ENCODE measurements at places on chromosomes 4 and X. TPM values are rescaled to one million over a fixed set of nuclear protein-coding genes. Genes with fewer than 3 reads are reported as not detected.

DNA sequence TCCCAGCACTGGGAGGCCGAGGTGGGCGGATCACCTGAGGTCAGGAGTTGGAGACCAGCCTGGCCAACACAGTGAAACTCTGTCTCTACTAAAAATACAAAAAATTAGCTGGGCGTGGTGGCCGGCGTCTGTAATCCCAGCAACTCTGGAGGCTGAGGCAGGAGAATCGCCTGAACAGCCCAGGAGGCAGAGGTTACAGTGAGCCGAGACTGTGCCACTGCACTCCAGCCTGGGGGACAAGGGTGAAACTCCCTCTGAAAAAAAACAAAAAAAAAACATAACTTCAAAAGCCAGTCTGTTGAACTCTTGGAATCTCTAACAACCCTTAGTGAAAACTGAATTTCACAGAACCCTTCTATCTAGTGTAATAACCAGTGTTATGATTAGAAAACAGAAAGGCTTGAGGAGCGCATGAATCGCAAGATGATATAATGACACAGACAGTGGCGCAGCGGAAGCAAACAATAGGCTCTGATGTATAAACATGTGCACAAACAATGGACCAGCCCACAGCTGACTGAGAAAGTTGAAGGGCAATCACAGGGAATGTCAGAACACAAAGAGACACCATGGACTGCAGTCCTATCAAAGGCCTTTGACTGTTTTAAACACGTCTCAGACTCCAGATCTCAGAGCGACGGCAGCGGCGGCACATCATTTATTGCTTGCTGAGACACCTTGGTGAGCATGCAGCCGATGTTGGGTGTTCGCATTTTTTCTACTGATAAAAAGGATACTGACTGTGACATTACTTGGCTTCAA lies 81.6 kb downstream of the NSUN7 start:
- no peak overlapping the region for H3K4me3 ChIP-seq
- H3K36me3 ChIP-seq, result 0 out of 2 replicates have a peak, but pooled peaks cover 2% of the 10 kb centered on the region
- no peak overlapping the region for H3K27ac ChIP-seq
- no peak for DNase-seq
- H3K27me3 ChIP-seq, result no peaks in the 10 kb centered on the region
- H3K4me1 ChIP-seq, result no peaks in the 10 kb centered on the region

DNA sequence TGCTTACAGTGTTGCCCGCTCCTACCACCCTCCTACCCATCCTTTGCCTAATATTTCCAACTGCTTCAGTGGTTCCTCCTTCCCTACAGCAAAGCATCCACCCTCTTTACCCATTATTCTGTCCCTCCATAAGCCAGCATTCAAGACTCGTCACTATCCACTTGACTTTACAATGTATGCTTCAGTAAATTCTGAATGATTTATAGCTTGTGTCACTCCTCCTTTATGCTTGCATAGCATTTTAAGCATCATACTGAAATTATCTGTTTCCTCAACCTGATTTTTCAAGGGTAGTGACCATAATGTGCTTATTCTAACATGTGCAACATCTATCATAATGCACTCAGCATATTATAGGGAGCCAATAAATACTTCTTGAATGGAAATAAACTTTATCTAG lies 365.5 kb downstream of the RAB28 start:
- H3K4me1 ChIP-seq, result no peaks in the 10 kb centered on the region
- H3K27me3 ChIP-seq, result no peaks in the 10 kb centered on the region
- H3K4me3 ChIP-seq, result no peak overlapping the region
- DNase-seq, result no peak
- no peaks in the 10 kb centered on the region for H3K36me3 ChIP-seq

DNA sequence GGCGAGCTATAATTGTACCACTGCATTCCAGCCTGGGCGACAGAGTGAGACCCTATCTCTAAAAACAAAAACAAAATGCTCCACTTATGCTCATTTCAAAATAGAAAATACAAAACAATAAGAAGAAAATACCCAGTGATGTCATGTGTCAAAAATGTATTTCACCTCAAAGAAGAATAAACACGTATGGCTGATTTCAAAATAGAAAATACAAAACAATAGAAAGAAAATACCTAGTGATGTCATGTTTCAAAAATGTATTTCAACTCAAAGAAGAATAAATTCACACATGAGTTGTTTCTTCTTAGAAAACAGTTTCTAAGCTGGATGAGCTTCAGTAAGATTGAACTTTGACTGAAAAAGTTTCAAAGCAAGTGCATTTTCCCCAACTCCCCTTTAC lies 20.3 kb upstream of the PDCL2 start:
- DNase-seq, result no peak

- no peaks in the 10 kb centered on the region for H3K36me3 ChIP-seq
- no peak overlapping the region for H3K27ac ChIP-seq
- no peak overlapping the region for H3K4me3 ChIP-seq
- no peak for DNase-seq
- no peaks in the 10 kb centered on the region for H3K4me1 ChIP-seq
Measured at GRCh38 chr4:87249332-87250019, 29.1 kb upstream of the KLHL8 start.

NUDT9 gene
- polyA plus RNA-seq, result 28.3 TPM

DNA sequence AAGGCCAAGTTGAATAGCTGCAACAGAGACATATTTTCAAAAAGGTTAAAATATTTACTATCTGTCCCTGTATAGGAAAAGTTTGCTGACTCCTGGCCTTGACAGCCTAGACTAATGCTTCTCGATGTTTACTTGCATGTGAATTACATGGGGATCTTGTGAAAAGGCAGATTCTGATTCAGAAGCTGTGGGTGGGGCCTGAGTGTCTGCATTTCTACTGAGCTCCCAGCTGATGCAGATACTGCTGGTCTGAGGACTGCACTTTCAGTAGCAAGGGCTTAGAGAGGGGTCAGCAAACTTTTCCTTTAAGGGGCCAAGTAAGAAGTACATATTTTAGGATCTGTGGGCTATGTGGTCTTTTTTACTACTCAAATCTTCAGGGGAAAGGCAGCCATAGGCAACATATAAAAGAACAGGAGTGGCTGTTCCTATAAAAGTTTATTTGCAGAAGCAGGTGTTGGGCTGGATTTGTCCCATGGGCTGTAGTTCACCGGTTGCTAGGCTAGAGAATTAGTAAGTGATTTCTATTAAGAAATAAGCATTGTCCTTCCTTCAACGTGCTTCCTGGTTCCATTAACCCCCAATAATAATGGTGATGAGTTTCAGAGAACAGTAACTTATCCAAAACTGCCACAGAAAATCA lies 97.2 kb upstream of the PDE5A start:
- H3K4me3 ChIP-seq, result no peak overlapping the region
- no peak overlapping the region for H3K27ac ChIP-seq
- no peak for DNase-seq
- H3K27me3 ChIP-seq, result no peaks in the 10 kb centered on the region
- no peaks in the 10 kb centered on the region for H3K36me3 ChIP-seq

GRCh38 chr4:77355731-77356130 lies 198.7 kb downstream of the CCNG2 start:
- H3K36me3 ChIP-seq, result no peaks in the 10 kb centered on the region
- H3K27me3 ChIP-seq, result no peaks in the 10 kb centered on the region
- H3K4me3 ChIP-seq, result no peak overlapping the region
- H3K4me1 ChIP-seq, result no peaks in the 10 kb centered on the region
- H3K27ac ChIP-seq, result no peak overlapping the region

GRCh38 chrX:50606300-50606950 lies 135.8 kb upstream of the DGKK start:
- H3K27ac ChIP-seq, result no peak overlapping the region
- no peaks in the 10 kb centered on the region for H3K4me1 ChIP-seq
- no peak for DNase-seq
- no peaks in the 10 kb centered on the region for H3K27me3 ChIP-seq

- no peak for DNase-seq
- H3K36me3 ChIP-seq, result peaks cover 4% of the 10 kb centered on the region
- H3K27me3 ChIP-seq, result no peaks in the 10 kb centered on the region
- H3K4me1 ChIP-seq, result no peaks in the 10 kb centered on the region
- H3K27ac ChIP-seq, result no peak overlapping the region
Measured at GRCh38 chr4:22454955-22455354, 60.9 kb downstream of the ADGRA3 start.

GRCh38 chr4:83657336-83657735 lies 121.4 kb downstream of the GPAT3 start:
- H3K27me3 ChIP-seq, result no peaks in the 10 kb centered on the region
- no peaks in the 10 kb centered on the region for H3K36me3 ChIP-seq
- no peak overlapping the region for H3K4me3 ChIP-seq
- DNase-seq, result no peak
- no peak overlapping the region for H3K27ac ChIP-seq

DNA sequence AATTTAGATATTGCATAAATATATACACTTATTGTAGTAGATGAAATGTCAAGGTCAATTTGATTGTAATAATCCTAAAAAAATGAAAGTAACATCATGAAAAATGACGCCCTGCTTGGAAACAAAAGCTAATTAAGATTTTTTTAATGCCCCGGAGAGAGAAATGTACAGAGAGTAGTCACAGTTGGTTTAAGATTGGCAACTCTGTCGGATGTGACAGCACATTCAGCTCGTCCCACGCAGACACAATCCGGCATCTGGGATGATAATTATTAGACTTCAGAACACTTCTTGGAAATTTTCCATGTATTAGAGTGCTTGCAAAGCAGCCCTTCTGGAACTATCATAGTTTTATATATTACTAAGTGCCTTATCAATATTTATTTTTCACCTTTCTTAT lies 478.0 kb downstream of the PDHA2 start:
- H3K27me3 ChIP-seq, result no peaks in the 10 kb centered on the region
- no peaks in the 10 kb centered on the region for H3K36me3 ChIP-seq
- H3K27ac ChIP-seq, result no peak overlapping the region
- H3K4me1 ChIP-seq, result no peaks in the 10 kb centered on the region
- DNase-seq, result no peak

- no peak for DNase-seq
- no peaks in the 10 kb centered on the region for H3K27me3 ChIP-seq
Measured at GRCh38 chr4:96593422-96593821, 753.5 kb downstream of the PDHA2 start.

DNA sequence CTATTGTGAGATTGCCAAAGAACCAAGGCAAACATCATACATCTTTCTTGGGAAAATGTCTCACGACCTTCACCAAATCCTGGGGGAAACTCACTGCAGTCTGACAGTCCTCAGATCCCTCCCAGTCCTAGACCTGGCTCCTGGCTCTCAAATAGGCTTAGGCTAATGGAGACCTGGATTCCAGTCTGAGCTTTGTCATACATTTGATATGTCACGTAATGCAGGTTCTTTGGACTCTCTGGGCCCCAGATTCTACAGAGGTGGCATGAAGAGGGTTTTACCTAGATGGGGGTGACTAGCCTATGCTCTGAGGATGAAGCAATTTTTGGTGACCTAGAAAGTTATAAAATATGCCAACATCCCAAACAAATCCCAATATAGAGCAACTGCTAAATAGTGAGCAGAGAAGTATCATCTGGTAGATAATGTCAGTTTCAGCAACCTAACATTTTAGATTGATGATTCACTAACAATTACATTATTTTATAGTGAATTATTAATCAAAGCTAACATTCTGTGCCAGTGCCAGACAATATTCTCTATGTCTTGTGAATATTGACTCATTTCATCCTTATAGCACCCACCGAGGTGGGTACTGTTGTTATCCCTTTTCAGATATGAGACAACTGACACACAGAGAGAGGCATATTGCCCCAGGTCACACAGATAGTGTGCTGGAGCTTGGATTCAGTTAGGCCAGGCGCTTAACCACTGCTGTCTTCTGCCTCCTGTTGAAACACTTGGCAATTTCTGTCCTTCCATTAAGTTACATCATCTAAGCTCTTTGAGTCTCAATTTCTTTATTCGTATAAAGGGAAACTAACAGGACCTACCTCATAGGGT lies 195.4 kb upstream of the MAMLD1 start:
- H3K27me3 ChIP-seq, result no peaks in the 10 kb centered on the region
- H3K36me3 ChIP-seq, result no peaks in the 10 kb centered on the region
- DNase-seq, result no peak
- H3K27ac ChIP-seq, result no peak overlapping the region

CC2D2A gene
- 0.27 TPM for polyA plus RNA-seq
